ENCODE measurements at places on chromosomes 6 and 20. TPM values are rescaled to one million over a fixed set of nuclear protein-coding genes. Genes with fewer than 3 reads are reported as not detected.

The PSORS1C1 gene
- total RNA-seq, result 2.7 TPM

GRCh38 chr6:142844065-142844755 lies 100.8 kb downstream of the HIVEP2 start:
- peaks cover 69% of the 10 kb centered on the region for H3K4me1 ChIP-seq
- no peak overlapping the region for H3K27ac ChIP-seq
- no peaks in the 10 kb centered on the region for H3K36me3 ChIP-seq
- no peak overlapping the region for H3K4me3 ChIP-seq
- no peaks in the 10 kb centered on the region for H3K27me3 ChIP-seq
- DNase-seq, result no peak

- H3K27ac ChIP-seq, result no peak overlapping the region
- no peaks in the 10 kb centered on the region for H3K4me1 ChIP-seq
- DNase-seq, result no peak
- peaks cover 95% of the 10 kb centered on the region for H3K36me3 ChIP-seq
- no peaks in the 10 kb centered on the region for H3K27me3 ChIP-seq
- H3K4me3 ChIP-seq, result no peak overlapping the region
Observed at GRCh38 chr6:152151920-152152319, 344.4 kb downstream of the ESR1 start.

DNA sequence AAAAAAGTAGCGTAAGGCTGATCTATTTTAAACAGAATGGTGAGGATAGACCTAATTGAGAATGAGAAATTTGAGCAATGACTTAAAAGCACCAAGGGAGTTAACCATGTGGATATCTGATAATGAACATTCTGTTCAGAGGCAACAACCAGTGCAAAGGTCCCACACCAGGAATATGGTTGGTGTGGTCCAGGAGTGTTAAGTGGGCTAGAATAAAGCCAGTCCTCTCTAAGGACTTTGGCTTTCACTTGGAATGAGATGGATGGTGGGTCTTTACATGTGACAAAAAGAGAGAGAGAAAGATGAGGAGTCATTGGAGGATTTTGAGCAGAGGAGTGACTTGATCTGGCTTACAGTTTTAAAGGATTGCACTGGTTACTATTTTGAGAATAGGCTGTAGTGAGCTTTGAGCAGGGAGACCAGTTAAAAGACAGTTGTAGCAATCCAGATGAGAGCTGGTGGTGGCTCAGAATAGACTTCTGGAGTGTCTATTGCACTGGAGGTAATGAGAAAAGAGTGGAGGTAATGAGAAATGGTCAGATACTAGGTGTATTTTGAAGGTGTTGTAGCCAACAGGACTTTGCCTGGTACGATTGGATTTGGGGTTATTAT lies 89.8 kb downstream of the SCAF8 start:
- no peak overlapping the region for H3K27ac ChIP-seq
- peaks cover 86% of the 10 kb centered on the region for H3K36me3 ChIP-seq
- peaks cover 20% of the 10 kb centered on the region for H3K4me1 ChIP-seq
- H3K4me3 ChIP-seq, result no peak overlapping the region
- no peak for DNase-seq

- peak overlapping the region; percentile 89 for H3K27ac ChIP-seq
- DNase-seq, result peak; percentile 94
- peak overlapping the region; percentile 62 for H3K4me3 ChIP-seq
Observed at GRCh38 chr6:52663120-52663935, 7.6 kb upstream of the TMEM14A start.

GRCh38 chr6:77796824-77797809 lies 144.3 kb downstream of the MEI4 start:
- no peaks in the 10 kb centered on the region for H3K27me3 ChIP-seq
- no peaks in the 10 kb centered on the region for H3K4me1 ChIP-seq
- no peak overlapping the region for H3K27ac ChIP-seq
- DNase-seq, result no peak

DNA sequence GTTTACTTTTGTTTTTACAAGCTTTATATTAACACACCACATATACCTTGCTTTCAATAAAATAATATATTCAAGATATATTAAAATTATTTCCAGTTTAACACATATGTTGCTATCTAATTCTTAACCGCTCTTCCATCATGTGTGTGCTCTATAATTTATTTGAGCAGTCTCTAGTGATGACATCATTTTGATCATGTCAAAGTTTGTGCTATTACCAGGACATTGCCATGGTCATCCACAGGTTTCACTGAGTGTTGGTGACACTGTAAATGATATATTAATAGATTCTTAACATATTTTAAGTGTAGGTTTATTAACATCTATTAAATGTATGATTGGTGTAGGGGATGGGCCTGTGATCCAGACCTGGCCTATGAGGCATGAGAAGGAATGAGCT lies 17.1 kb upstream of the CST4 start:
- H3K4me3 ChIP-seq, result no peak overlapping the region
- H3K27ac ChIP-seq, result no peak overlapping the region
- H3K36me3 ChIP-seq, result no peaks in the 10 kb centered on the region
- H3K27me3 ChIP-seq, result peaks cover 17% of the 10 kb centered on the region
- H3K4me1 ChIP-seq, result no peaks in the 10 kb centered on the region
- DNase-seq, result no peak

DNA sequence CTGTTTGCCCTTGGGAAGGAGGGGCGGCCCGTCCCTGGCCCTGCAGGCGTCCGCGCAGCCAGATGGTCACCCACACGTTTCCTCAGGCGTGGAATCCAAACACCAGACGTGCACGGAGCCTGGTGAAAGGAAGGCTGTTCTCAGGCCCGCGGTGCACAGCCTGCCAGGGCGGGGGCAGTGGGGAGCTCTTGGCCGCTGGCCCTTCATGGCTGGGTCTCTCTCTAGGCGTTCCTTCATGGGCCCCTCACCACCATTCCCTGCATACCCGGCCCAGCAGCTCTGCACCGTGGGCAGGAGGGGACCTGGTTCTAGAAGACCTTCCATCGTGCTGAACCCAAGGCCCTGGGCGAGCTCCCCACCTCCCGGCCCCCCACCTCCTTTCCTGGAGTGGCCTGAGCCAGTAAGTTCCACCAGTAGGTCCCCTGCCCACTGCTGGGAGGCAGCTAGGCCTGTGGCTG lies 30.4 kb upstream of the SMOC2 start:
- no peak overlapping the region for H3K27ac ChIP-seq
- H3K4me3 ChIP-seq, result no peak overlapping the region
- H3K4me1 ChIP-seq, result peaks cover 3% of the 10 kb centered on the region
- no peaks in the 10 kb centered on the region for H3K36me3 ChIP-seq

GRCh38 chr6:139395891-139396301 lies 21.4 kb upstream of the CITED2 start:
- no peak overlapping the region for H3K4me3 ChIP-seq
- DNase-seq, result no peak
- H3K4me1 ChIP-seq, result peaks cover 6% of the 10 kb centered on the region
- H3K27me3 ChIP-seq, result no peaks in the 10 kb centered on the region
- H3K27ac ChIP-seq, result no peak overlapping the region

DNA sequence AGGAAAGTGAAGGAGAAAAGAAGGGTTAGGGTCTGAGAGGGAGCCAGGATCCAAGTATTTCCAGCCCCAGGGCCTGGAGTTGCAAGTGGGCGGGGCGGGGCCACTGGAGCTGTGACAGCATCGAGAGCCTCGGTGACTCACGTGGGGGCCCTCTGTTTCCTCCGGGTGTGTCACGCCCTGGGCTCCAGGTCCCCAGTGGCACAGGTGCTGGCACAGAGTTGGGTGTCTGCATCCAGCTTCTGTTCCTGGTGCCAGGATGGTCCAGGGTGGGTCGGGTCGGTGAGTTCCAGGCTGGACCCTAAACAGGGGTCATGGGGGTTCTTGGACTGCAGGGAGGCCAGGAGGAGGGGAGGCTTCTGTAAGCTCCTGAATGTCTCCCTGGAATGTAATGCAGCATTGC lies 16.7 kb downstream of the RAET1L start:
- H3K27me3 ChIP-seq, result peaks cover 92% of the 10 kb centered on the region
- H3K4me1 ChIP-seq, result peaks cover 7% of the 10 kb centered on the region
- H3K4me3 ChIP-seq, result no peak overlapping the region
- H3K27ac ChIP-seq, result no peak overlapping the region
- no peaks in the 10 kb centered on the region for H3K36me3 ChIP-seq
- DNase-seq, result peak; percentile 49
